ENCODE measurements at places on chromosomes 5 and 9.

- DNase-seq = no peak
Measured at GRCh38 chr9:127917603-127918002, 762 bp upstream of the ST6GALNAC4 start.

DNA sequence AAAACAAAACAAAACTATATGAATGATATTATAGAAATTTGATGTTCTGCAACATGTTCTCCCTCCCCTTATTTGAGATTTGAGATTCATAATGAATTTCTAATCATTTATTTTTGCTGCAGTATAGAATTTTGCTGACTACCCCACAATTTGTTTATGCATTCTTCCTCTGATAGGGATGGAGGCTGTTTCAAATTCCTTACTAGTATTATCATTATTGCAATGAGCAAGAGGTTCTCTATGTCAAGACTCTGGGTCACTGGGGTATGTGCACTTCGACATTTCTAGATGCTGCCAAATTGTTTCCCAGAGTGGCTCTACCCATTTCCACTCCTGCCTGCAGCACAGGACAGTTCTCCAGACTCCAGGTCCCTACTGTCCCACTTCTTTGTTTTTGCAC, 54.9 kb upstream of the DAB2IP start:
- no peak for DNase-seq

DNA sequence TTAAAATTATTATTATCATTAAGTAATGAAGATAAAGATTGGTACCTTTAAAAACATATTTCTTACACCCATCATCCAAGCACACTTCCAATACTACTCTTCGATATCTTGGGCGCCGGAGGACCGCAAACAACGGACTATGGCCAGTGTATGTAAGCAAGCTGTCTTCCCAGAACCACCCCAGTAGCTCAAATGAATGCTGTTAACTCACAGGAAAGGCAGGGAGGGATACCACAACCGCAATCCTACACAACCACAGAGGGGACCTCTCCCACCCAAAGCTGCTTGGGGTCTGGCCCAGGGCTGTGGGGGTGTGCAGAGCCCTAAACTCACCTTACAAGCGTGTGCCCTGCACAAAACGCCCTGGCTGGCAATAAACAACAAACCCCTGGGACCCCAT, 20.6 kb downstream of the GOLM1 start:
- no peak for DNase-seq

DNA sequence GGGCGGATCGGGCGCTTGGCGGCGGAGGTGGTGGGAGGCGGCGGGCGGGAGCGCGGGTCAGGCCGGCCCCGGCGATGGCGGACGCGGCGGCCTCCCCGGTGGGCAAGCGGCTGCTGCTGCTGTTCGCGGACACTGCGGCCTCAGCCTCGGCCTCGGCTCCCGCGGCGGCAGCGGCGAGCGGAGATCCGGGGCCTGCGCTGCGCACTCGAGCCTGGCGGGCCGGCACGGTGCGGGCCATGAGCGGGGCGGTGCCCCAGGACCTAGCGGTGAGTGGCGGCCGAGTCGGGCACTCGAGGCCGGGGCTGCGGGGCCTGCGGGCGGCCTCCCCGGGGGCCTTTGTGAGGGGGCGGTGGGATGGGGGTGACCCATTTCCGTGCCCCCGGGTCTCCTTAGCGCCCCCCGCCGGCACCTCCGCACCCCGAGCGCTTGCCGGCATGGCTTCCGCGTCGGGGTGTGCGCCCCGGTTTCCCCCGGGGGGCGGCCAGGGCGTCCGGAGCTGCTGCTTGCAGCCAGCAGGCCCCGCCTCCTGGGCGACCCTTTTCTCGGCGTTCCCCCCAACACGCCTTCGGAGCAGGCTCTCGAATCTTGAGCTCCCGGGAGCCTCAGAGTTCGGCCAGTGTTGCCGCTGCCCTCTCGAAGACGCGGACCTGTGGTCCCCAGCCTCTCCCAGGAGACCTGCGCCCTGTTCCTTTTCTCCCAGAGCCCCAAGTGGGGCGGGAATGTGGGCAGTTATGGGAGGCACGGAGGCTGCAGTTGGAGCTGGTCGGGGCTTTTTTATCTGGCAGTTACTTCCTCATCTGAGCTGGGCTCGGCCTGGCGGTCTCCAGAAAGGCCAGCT, 456 bp downstream of the KDM3B start:
- peak; percentile 53 for DNase-seq

GRCh38 chr5:80736730-80737129, 81.9 kb upstream of the DHFR start:
- DNase-seq = no peak

DNA sequence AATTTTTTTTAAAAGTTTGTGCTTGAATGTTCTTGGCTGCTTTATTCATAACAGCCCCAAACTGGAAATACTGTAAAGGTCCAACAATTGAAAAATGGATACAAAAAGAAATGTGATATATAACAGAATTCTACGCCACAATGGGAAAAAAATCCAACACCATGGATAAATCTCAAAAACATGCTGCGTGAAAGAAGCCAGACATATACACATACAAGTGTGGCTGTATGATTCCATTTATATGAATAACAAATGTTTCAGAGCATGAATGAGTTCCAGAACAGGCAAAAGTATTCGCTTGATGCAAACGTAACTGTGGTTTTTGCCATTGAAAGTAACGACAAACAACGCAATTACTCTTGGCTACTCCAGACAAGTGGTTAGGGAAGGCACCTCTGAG, 7.2 kb upstream of the SFXN1 start:
- no peak for DNase-seq

DNA sequence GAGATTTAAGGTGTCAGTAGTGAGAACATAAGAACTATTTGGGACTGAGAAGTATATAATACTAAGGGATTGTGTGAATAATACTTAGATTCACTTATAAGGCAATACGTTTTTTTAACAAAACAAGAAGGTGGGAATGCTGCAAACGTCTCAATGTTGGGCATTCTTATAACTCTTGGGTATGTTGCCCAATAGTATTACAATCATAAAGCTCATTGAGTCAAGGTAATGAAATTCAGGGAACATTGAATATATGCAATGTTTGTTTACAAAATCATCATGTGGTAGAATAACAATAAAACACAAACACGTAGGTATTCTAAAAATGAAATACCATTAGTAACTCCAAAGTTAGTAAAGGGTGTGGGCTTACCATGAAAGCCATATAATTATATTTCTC, 400.7 kb downstream of the KIAA0825 start:
- no peak for DNase-seq

DNA sequence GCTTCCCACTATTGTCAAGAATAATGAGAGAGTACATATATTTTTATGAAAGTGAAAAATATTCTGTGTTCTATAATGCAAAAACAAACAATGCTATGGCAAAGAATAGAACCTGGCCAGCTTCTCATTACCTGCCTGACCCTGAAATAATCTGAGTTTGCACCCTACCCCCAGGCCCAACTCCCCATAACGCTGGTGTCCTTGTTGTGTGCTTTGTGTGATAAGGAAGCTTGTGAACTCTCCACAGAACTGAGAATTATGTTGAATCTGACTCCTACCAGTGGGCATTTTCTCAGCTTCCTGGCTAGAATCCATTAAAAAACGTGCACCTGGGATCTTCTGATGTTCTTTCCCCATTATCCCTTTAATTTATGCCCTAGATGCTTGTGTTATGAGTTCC, 178.0 kb upstream of the GNA14 start:
- DNase-seq = no peak

- DNase-seq = no peak
Measured at GRCh38 chr5:123538670-123539459, 26.9 kb downstream of the CSNK1G3 start.

GRCh38 chr5:33088176-33088575, 352.6 kb upstream of the TARS1 start:
- DNase-seq = no peak

DNA sequence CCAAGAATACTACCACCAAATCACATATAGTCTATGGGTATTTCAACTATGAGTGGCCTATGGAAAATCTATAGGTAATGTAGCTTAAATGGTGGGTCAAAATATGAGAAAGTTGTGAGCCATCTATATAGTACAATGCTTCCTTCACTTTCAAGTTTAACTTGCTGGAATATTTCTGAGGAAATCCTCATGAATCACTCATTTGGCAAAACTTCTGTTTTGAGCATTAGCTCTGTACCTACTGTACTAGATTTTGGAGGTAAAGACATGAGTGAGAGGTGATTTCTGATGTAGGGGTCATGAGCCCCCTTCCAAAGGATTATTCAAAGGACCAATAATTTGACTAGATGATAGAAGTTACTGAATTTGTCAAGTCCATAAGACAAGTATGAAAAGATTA, 80.6 kb upstream of the DAB2 start:
- no peak for DNase-seq

- no peak for DNase-seq
Measured at GRCh38 chr5:124576848-124577409, 169.5 kb downstream of the ZNF608 start.

DNA sequence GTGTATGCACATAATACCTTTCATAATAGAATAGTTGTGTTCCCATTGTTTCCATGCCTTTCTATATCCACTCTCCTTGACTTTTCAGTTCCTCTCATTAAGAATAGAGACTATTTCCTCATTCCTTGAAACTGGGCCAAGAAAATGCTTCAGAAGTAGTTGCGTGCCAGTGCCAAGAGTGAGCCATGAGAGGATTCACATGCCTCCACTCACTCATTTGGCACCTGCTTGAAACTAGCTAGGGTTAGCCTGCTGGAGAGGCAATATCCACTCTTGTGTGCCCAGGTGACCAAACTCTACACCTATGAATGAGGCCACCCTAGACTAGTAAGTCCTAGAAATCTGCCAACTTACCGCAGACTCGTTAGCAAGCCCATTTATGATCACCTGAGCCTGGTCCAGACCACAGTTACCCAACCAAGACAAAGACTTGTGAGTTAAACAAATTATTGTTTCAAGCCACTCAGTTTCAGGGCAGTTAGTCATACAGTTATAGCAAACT, 276.3 kb downstream of the EPB41L4A start:
- DNase-seq = no peak

DNA sequence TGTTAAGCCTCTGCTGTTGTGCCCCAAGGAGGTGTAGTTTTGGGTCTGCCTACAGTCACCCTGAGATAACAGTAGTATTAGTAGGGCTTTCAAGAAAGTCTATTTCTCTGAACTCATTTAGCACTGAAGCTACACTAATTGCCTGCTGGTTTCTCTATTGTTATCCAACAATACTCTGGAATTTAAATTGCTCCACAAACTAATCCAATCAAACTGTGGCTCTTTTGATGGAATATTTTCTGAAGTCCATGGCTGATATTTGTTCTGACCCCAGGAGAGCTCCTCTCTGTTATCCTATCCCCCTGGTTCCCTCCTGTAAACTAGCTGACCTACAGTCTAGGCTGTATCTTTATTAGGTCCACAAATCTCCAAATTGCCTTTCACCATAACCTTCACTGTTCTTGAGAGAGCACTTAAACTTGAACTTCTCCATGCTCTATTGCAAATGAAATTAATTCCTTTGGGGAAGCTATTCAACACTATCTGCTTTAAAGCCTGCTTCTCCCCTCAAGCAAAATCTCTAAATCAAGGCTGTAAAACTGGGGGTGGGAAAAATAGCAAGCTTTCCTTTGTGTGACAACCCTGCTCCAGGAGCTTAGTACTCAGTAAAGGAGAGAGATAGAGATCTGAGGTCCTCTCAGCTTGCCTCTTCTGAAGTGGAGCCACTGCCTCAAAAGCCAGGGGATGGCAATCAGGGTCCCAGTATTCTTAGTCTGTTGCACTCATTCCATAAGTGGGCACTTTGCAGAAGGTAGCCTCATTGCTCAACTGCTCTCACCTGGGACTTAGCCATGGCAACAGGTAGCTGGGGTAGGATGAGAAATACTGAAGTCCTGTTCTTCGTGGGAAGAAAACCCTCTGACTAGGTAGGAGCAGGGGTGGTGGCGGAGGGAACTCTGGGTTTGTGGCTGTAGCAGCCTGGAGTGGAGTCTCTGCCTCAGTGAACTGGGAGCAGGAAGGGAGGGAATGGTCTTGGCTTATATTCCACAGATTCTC, 110.9 kb downstream of the MACIR start:
- no peak for DNase-seq

DNA sequence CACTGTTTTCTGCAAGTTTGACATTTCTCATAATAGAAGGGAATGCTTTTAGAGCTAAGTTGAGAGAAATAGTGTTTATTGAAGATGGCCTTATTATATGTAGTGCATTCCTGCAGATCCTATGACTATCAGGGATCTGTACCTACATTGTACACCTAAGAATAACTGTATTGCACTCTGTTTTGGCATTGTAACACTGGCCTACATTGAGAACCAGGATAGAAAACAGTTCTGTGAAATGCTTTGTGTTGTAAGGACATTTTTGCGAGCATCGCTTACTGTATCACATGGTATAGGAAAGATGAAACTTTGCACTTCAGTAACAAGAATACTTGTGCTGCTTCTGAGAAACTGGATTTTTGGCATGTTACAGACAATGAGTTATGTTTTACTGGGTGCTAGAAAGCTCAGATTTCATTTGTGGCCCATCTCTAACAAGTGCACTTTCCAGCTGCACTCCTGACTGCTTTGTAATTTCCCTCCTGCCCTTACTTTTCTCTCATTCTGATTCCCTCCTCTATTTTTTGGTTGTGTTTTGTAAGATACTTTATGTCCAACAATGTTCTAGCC, 30.6 kb downstream of the C9orf85 start:
- no peak for DNase-seq

GRCh38 chr9:122821278-122821943, 7.0 kb downstream of the PDCL start:
- no peak for DNase-seq

GRCh38 chr5:100550531-100551051, 15.4 kb downstream of the FAM174A start:
- no peak for DNase-seq

DNA sequence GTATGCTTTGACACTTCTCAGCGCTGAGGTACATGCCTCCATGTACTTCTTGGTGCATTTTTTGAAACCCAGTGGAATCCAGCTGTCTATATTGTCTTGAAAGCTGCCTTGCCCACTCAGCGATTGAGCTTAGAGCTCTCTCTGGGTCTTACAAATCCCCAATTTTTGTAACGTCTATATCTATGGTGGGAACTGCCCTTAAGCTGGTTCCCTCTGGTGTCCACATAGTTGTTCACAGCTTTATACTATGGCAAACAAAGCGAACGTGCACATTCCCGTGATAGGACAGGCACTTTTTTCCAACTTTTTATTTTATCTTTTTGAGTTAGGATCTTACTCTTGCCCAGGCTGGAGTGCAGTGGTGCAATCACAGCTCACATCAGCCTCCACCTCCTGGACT, 20.9 kb downstream of the CDHR2 start:
- no peak for DNase-seq

GRCh38 chr9:111876179-111876578, 20.4 kb upstream of the UGCG start:
- no peak for DNase-seq

GRCh38 chr9:37374892-37375291, 47.6 kb upstream of the GRHPR start:
- no peak for DNase-seq

DNA sequence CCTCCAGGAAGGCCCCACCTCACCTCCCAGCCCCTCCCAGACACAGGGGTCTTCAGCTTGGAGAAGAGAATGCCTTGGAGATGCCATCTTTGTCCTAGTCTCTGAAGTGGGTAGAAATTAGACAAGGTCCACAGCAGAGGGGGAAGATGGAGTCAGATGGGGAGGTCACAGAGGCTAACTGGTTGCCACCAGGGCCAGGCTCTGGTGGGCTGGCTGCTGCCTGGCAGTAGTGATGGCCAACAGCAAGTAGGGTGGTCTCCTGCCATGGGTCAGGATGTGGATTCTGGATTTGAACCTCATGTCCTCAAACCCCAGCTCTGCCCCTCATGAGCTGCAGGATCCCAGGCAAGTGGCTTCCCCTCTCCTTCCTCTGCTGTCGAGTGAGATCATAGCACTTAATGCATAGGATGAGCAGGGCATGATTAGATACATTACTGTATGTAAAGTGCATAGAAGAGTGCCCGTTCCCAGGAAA, 38.7 kb upstream of the NEK6 start:
- DNase-seq = no peak

Data from activated T-cell treated with anti-CD3 and anti-CD28 coated beads for 4 hours (primary cell).